ENCODE measurements at places on chromosomes 6 and 20.

DNA sequence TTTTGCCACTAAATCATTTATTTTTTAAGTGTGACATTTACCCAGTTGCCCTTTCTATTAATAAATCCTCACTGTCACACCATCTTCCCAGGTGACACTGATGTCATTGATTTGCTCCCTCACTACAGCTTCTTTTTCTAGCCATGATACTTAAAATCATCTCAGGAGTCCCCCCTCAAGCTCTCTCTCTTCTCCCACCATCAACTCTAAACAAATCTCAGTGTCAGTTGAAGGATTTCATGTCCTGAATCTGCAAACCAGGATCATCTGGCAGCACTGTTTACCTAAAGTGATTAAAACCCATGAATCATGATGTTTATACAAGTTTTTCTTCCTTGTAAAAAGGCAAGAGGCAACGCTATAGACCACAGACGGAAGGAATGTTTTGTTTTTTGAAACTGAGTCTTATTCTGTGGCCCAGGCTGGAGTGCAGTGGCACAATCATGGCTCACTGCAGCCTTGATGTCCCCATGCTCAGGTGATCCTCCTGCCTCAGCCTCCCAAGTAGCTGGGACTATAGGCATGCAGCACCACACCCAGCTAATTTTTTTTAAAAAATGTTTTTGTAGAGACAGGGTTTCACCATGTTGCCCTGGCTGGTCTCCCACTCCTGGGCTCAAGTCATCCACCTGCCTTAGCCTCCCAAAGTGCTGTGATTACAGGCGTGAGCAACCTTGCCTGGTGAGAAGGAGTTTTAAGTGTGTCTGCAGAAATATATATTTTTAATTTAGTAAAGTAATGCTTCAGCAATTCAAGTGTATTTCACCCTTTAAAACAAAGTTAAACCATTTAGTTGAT is 30.1 kb upstream of the SH3BGRL2 start:
- DNase-seq = peak; percentile 78

- no peak for DNase-seq
These were observed 15.1 kb upstream of the DEF6 start for GRCh38 chr6:35282472-35282871.

- DNase-seq = no peak
These were observed 9.7 kb upstream of the BPIFB1 start for GRCh38 chr20:33273117-33273851.

- DNase-seq = peak; percentile 78
These were observed 79.0 kb downstream of the PSMG4 start for GRCh38 chr6:3337521-3338350.

DNA sequence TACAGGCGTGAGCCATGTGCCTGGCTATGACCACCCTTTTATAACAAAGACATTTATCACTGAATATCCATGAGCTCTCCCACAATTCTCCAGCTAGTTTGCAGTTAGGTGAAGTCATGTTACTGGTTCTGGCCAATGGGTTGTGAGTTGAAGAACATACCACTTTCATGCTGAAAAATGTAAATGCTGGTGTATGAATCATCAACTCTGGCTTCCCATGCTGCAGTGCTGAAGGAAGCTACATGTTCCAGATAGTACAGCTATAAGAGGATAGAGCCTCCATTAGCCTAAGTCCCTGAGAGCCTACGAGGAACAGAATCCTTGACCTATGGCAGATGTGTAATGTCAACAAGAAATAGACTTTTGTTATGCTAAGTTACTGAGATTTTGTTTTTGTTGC is 180.4 kb downstream of the BTBD9 start:
- DNase-seq = peak; percentile 15

DNA sequence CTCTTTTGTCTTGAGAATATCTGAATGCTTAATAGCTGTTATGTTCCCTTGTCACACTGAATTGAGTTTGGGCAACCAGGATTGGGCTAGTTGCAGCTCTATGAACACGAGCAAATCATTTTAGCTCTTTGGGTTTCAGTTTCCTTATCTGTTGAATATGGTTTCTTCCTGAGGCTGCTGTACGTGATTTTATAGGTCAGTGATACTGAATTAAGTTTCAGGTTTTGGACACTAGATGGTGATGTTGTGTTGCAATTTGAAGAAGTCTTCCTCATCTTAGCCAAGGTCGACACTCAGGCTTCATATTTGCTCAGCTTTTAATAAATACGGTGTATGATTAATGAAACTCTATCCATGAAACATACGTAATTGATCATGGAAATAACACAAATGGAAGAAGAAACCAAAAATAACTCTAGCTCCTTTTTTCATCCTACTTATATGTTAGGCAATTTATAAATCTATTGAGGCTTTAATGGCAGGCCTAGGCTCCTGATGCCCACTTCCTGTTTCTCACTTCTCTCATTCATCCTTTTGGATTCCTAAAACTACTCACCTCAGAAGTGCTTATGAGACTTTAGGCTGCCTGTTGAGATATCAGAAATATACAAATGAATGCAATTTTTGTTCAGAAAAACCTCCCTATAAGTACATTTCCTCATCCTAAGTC is 354.1 kb upstream of the MAP3K7 start:
- peak; percentile 87 for DNase-seq

All from DMS53 (cell line).